ENCODE measurements at places on chromosomes 4 and X. TPM values are rescaled to one million over a fixed set of nuclear protein-coding genes. Genes with fewer than 3 reads are reported as not detected.
A peak's percentile ranks its signal among the peaks of the same experiment; 100 is the strongest.

Gene PARM1
- 1.7 TPM for total RNA-seq

Gene OTC
- not detected for total RNA-seq

Gene WDR44
- 11.5 TPM for total RNA-seq

Gene KIT
- 2.0 TPM for total RNA-seq

- H3K27me3 ChIP-seq, result no peaks in the 10 kb centered on the region
- H3K4me1 ChIP-seq, result peaks cover 21% of the 10 kb centered on the region
- H3K4me3 ChIP-seq, result no peak overlapping the region
- no peak for DNase-seq
These were observed 239.6 kb upstream of the FSTL5 start for GRCh38 chr4:162403419-162403818.

GRCh38 chr4:140252141-140252741, 98.3 kb upstream of the MAML3 start:
- peak; percentile 49 for DNase-seq
- H3K27me3 ChIP-seq, result no peaks in the 10 kb centered on the region
- H3K4me1 ChIP-seq, result peaks cover 53% of the 10 kb centered on the region
- H3K4me3 ChIP-seq, result peak overlapping the region; percentile 66
- H3K27ac ChIP-seq, result peak overlapping the region; percentile 88

- H3K4me1 ChIP-seq, result no peaks in the 10 kb centered on the region
- no peak overlapping the region for H3K4me3 ChIP-seq
- no peak for DNase-seq
- no peaks in the 10 kb centered on the region for H3K27me3 ChIP-seq
These were observed 87.1 kb downstream of the TBC1D19 start for GRCh38 chr4:26670903-26671537.

DNA sequence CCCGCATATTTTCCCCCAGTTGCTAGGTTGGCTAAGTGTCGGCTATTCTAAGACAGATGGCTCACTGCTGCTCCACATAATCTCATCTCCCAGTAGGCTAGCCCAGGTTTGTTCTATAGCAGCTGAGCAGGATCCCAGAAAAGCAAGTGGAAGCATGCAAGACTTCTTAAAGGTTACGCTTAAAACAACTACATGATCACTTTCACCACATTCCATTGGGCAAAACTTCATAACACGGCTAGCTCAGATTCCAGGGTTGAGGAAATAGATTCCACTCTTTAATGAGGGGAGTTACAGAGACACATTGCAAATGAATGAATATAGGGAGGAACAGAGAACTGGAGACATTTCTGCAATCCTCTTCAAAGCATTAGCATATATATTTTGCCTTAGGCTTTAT, 12.9 kb upstream of the RAB33B start:
- H3K27ac ChIP-seq, result no peak overlapping the region
- no peaks in the 10 kb centered on the region for H3K36me3 ChIP-seq
- no peaks in the 10 kb centered on the region for H3K27me3 ChIP-seq
- DNase-seq, result no peak
- H3K4me3 ChIP-seq, result no peak overlapping the region

DNA sequence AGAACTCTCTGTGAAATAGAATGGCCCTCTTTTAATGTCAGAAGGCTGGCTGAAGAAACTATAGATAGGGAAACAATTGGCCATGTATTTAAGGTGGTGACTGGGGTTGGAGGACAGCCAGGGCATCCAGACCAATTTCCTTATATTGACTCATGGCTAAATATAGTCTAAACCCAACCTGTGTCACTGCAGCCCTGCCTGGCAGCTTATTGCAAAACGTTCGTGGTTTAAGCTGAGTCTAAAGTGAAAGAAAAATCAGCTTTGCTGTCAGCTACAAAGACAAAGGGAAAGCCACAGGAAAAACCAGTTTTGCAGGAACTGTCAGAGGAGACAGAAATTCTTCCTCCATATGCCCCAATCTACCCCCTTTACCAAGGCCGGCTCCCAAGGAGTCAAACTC, 902.8 kb upstream of the NDST4 start:
- DNase-seq, result no peak
- H3K4me1 ChIP-seq, result no peaks in the 10 kb centered on the region
- H3K27ac ChIP-seq, result no peak overlapping the region
- no peak overlapping the region for H3K4me3 ChIP-seq
- H3K27me3 ChIP-seq, result no peaks in the 10 kb centered on the region

GRCh38 chr4:174207367-174207766, 76.1 kb downstream of the FBXO8 start:
- no peak for DNase-seq
- H3K36me3 ChIP-seq, result no peaks in the 10 kb centered on the region
- H3K27me3 ChIP-seq, result no peaks in the 10 kb centered on the region

- H3K27me3 ChIP-seq, result no peaks in the 10 kb centered on the region
- no peaks in the 10 kb centered on the region for H3K4me1 ChIP-seq
These were observed 3.7 kb downstream of the TAF7L start for GRCh38 chrX:101287402-101287801.

GRCh38 chr4:153553155-153553818, 87.1 kb downstream of the TMEM131L start:
- H3K4me3 ChIP-seq, result no peak overlapping the region
- no peak overlapping the region for H3K27ac ChIP-seq
- no peak for DNase-seq

DNA sequence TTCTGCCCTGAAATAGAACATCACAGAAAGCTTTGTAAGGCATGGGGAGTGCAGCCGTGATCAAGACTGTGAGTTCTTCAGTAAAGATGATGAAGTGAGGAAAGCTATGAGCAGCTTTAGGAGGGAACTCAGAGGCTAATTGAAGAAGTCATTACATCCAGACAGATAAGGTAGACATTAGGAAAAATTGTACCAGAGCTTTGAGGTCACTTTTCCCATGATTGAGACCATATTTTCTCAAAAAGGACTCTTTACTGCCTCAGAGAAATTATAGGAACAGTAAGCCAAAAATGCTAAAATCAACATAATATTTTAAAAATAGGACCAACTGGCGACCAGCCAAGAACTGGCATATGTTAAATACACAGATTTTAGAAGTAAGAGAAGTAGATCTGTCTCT, 11.2 kb downstream of the CHST7 start:
- DNase-seq, result no peak
- no peak overlapping the region for H3K4me3 ChIP-seq
- no peaks in the 10 kb centered on the region for H3K4me1 ChIP-seq
- no peaks in the 10 kb centered on the region for H3K27me3 ChIP-seq

DNA sequence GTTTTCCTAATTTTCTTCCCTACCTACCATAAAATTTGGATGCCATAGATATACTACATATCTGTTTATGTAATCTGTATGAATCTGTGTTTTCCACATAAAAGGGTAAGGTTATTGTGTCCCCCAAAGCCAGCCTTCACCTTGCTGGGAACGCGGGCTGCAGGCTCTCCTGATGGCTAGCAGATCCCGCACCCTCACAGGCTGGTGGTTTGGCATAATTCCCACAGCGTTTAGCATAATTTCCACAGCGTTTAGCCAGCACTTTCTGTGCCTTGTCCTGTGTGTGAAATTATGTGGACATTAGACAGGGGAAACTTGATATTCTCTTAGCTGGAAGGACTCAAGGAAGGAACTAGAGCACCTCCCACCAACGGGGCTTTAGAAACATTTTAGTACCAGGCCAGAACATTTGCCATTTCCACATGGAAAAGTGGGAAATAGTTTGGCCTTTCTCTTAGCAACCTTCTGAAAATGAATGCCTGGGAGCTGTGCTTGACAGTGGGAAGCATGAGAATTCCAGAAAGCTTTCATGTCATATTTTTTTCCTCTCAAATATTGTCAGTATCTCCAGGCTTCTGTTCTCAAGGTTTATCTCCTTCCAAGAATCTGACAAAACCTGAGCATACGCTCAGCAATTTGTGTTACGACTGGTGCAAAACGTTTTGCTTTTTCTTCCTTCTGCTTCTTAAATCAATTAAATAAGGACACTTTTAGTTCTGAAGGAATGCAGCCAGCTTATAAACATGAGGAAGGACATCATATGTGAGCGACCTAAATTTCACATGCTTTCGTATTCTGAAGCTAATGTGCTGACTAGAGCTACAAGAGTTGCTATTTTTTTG, 67.9 kb downstream of the STK32B start:
- H3K4me1 ChIP-seq, result peaks cover 16% of the 10 kb centered on the region
- peak overlapping the region; percentile 26 for H3K27ac ChIP-seq
- no peak for DNase-seq

GRCh38 chr4:186739802-186740434, 16.3 kb upstream of the FAT1 start:
- H3K4me3 ChIP-seq, result no peak overlapping the region
- H3K4me1 ChIP-seq, result peaks cover 13% of the 10 kb centered on the region
- no peak overlapping the region for H3K27ac ChIP-seq
- no peak for DNase-seq
- no peaks in the 10 kb centered on the region for H3K27me3 ChIP-seq

DNA sequence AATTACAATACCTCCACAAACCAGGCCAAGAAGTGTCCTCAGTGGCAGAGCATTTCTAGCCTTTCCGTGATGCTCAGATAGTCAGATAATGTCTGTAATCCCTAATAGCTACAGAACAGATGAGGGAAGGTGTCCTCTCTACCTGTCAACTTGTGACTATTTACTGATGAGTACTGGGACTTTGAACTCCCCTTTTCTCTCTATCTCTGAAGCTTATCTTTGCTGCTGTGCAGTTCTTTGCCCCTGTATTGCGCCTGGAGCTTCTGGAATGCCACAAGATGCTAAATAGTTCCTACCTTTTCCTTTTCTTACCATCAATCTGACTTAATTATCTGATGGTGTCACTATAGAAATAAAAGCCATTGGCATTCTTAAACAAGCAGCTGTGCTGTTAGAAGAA, 30.5 kb downstream of the FGF2 start:
- H3K27me3 ChIP-seq, result no peaks in the 10 kb centered on the region
- H3K4me3 ChIP-seq, result no peak overlapping the region
- H3K36me3 ChIP-seq, result no peaks in the 10 kb centered on the region
- H3K4me1 ChIP-seq, result peaks cover 43% of the 10 kb centered on the region

Data from Caco-2 (cell line).